CD4-positive, CD25-positive, alpha-beta regulatory T cell (primary cell): ENCODE measurements at places on chromosomes 12 and 14. TPM values are rescaled to one million over a fixed set of nuclear protein-coding genes. Genes with fewer than 3 reads are reported as not detected.

DNA sequence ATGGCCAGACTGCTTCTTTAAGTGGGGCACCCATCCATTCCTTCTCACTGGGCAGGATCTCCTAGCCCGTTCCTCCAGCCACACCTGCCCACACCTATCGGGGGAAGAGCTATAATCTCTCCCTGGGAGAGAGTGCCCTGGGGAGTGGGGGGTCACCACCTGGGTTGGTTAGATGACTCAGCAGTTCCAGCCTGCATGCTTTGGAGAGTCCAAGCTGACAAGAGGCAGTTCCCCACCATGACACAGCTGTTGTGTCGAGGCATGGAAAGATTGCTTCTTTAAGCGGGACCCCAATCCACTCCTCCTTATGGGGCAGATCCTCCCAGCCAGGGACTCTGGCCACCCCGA, 52.6 kb upstream of the PPFIA2 start:
- no peak for DNase-seq
- H3K27me3 ChIP-seq = no peaks in the 10 kb centered on the region
- H3K4me1 ChIP-seq = no peaks in the 10 kb centered on the region
- H3K36me3 ChIP-seq = no peaks in the 10 kb centered on the region
- no peak overlapping the region for H3K27ac ChIP-seq

CCDC38 gene
- total RNA-seq = not detected

REP15 gene
- not detected for total RNA-seq

IQSEC3 gene
- 0.05 TPM for total RNA-seq

A2ML1 gene
- total RNA-seq = not detected

DNA sequence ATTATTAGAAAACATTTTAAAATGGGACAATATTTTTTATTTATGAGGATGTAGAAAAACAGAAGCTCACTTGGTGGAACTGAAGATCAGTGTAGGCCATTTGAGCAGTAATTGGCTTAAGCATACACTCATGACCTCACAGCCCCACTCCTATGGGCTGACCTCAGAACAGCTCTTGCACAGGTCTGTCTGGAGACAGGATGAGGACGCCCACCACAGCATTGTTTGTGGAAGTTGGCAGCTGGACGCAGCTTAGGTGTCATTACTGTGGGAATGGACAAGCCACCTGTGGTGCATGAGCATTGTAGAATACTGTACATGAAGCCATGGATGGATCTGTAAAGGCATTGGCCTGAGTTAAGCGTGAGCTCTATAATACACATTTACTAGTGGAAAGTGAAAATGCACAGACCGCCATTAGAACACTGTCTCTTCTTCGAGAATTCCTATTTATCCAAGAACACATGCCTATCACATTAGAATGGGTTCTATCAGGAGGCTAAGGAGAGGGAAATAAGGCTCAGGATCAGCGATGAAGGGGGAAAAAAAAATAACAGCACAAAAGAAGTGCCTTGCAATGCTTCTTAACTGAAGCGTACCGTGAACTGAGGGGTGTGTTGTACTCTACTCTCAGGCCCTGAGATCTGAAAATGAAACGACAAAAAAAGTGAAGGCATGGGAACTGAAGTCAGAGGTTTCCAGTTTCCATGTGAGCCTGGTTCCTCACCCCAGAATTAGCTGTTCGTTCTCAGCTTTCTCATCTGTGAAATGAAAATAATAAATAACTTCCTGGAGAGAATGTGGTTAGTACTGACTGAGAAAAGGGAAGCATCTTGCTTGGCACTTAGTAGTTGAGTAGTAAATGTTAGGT, 33.6 kb downstream of the KCNA1 start:
- DNase-seq = no peak
- H3K4me1 ChIP-seq = no peaks in the 10 kb centered on the region

DNA sequence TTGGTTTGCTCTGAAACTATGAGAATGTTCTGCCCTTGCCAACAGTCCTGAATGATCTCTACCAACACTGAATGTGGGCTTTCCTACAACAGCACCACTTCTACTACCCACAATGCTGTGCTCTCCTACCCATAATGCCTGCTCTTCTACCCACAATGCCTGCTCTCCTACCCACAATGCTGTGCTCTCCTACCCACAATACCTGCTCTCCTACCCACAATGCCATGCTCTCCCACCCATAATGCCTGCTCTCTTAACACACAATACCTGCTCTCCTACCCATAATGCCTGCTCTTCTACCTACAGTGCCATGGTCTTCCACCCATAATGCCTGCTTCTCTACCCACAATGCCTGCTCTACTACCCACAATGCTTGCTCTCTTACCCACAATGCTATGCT, 92.3 kb downstream of the KCNK13 start:
- H3K27me3 ChIP-seq = peaks cover 5% of the 10 kb centered on the region
- H3K4me3 ChIP-seq = no peak overlapping the region
- H3K36me3 ChIP-seq = no peaks in the 10 kb centered on the region
- DNase-seq = no peak
- no peaks in the 10 kb centered on the region for H3K4me1 ChIP-seq

TEX52 gene
- total RNA-seq = not detected

MDGA2 gene
- not detected for total RNA-seq

- H3K27ac ChIP-seq = no peak overlapping the region
- H3K27me3 ChIP-seq = no peaks in the 10 kb centered on the region
- H3K4me1 ChIP-seq = no peaks in the 10 kb centered on the region
- no peak overlapping the region for H3K4me3 ChIP-seq
Measured at GRCh38 chr14:68544081-68544892, 248.6 kb downstream of the ZFP36L1 start.

DNA sequence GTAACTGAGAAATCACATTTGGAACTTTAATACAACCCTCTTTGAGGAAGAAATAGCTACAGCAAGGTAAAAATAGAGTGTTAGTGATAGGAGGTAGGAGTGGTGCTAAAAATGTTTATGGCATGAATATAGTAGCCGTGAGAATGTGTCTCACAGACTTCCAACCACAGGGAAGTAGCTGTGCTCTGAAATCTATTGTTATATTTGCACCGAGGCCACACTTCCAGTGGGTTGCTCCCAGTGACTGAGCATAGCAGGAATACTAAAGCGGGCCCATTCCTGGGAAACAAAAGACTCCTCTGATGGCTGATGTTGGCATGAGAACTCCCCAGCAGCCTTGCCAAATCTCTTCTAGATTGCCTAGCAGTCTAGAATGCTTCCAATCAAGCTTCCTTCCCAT, 174.1 kb upstream of the PLXNC1 start:
- no peak overlapping the region for H3K4me3 ChIP-seq
- DNase-seq = no peak
- H3K27ac ChIP-seq = no peak overlapping the region
- no peaks in the 10 kb centered on the region for H3K4me1 ChIP-seq

DNA sequence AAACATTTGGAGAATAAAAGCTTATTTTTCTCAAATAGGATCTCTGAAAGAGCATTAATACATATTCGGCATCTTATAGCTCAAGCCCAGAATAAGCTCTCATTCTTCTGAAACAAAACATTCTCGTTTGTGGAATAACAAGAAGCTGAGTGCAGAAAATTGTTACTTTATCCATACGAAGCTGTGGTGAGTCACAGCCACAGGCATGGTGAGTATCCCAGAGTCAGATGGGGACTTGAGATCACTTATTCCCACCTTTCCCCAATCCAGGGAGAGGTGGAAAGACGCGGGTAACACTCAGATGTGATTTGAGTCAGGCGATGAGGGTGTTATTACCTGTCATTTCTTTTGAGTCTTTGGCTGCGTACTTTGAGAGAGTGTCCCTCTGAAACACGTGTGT, 214.6 kb upstream of the TMEM132C start:
- H3K4me3 ChIP-seq = no peak overlapping the region
- H3K4me1 ChIP-seq = no peaks in the 10 kb centered on the region
- no peaks in the 10 kb centered on the region for H3K27me3 ChIP-seq

GPR65 gene
- 12.3 TPM for total RNA-seq

DNA sequence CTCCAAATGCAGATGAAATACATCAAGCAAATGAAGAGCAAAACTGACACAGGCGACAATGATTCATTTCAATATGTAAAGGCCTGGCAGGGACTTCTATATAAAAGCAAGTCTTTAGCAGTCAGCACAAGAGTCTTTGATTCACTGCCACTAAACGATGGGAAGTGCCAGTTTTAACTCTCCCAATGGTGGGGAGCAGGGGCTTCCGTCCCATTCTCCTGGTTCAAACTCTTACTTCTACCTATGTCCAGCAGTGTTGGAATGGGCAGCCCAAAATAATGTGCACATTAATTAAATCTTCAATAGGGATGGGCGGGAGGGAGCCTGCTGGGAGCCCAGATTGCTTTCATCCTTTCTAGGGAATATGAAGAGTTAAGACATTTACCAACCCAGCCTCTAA, 97.5 kb upstream of the MDM1 start:
- no peak overlapping the region for H3K27ac ChIP-seq
- DNase-seq = no peak
- H3K4me1 ChIP-seq = no peaks in the 10 kb centered on the region
- no peak overlapping the region for H3K4me3 ChIP-seq

DNA sequence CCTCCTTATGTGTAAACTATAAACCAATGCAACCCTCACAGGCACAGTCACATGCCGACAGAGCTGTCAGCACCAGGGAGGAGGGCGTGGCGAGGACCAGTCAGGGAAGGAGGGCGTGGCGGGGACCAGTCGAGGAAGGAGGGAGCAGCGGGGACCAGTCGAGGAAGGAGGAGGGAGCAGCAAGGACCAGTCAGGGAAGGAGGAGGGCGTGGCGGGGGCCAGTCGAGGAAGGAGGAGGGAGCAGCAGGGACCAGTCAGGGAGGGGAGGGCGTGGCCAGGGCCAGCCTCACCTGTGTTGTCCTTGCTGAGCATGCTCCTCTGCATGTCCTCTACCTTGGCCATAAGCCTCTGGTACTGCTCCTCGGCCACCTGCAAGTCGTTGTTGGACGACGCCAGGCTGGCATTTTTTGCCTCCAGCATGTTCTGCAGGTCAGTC, 24.2 kb downstream of the GOLGA3 start:
- H3K4me3 ChIP-seq = no peak overlapping the region
- no peaks in the 10 kb centered on the region for H3K27me3 ChIP-seq
- H3K27ac ChIP-seq = no peak overlapping the region
- H3K36me3 ChIP-seq = peaks cover 70% of the 10 kb centered on the region

DNA sequence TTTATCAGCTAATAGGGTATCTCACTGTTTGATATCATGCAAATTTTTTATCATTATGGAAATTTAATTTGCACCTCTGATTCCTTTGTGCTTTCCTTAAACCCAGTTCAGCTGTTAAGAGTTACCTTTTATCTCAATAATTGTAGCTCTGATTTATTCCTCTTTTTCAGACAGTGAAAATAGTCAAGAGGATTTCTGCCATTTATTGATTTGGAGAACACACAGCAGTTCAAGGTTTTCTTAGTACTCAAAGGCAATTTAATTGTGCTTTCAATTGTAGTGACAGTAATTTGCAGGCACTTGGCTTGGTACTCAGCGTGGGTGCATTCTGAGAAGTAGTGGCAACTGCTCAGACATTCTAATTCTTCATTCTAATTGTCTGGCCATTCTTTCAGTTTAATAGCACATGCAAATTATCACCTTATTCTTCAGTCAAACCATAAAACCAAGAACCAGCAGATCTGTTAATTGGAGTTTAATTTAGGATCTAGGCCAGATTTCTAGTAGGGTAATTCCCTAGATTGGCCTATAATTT, 709.3 kb downstream of the RPS29 start:
- H3K27ac ChIP-seq = no peak overlapping the region
- no peaks in the 10 kb centered on the region for H3K27me3 ChIP-seq
- H3K4me3 ChIP-seq = no peak overlapping the region
- DNase-seq = no peak
- no peaks in the 10 kb centered on the region for H3K4me1 ChIP-seq

WNT1 gene
- 0.62 TPM for total RNA-seq

- no peak overlapping the region for H3K27ac ChIP-seq
- H3K4me1 ChIP-seq = no peaks in the 10 kb centered on the region
- DNase-seq = no peak
- H3K36me3 ChIP-seq = peaks cover 12% of the 10 kb centered on the region
- H3K27me3 ChIP-seq = no peaks in the 10 kb centered on the region
Measured at GRCh38 chr14:70753518-70753953, 55.8 kb downstream of the MAP3K9 start.

IL31 gene
- total RNA-seq = not detected

MYF5 gene
- not detected for total RNA-seq

TBC1D30 gene
- total RNA-seq = 0.12 TPM

DNA sequence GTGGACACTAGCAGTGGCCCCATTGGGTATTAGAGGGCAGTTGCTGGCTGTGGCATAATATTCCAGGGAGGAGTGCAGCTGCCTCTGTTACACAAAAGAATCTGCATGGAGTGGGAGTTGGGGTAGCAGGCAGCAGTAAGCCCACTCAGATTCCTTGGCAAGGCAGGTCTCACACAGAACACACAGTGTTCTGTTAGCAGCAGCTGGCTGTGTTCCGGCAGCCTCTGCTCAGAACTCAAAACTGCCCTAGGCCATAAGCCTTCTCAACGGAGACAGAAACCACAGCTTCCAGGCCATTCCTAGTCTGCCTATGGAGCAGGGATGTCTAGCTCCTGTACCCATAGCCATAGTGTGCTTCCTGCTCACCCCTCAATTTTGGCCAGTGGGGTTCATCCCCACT, 1085.4 kb downstream of the SLC6A15 start:
- DNase-seq = no peak
- H3K27ac ChIP-seq = no peak overlapping the region
- H3K4me1 ChIP-seq = no peaks in the 10 kb centered on the region

GRCh38 chr12:131449027-131449426, 261.9 kb upstream of the SFSWAP start:
- DNase-seq = no peak
- no peaks in the 10 kb centered on the region for H3K27me3 ChIP-seq
- H3K4me3 ChIP-seq = no peak overlapping the region

DNA sequence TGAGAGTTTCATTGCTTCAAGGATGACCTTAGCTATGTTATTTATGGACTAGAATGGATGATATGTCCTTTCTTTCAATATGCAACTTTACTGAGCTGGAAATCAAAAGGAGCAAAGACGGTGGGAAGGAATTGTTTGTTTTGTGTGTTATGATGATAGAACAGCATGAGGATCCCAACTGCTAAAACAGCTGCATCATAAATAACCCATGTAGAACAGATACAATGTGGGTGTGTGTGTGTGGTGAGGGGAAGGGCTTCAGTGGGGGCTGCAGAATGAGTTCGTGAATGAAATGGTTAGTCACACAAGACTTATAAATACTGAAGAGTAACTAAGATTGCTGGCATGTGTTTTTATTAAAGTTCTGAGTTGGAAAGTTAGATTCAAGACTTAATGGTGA, 80.1 kb downstream of the DACT1 start:
- H3K27ac ChIP-seq = no peak overlapping the region
- H3K4me3 ChIP-seq = no peak overlapping the region
- no peak for DNase-seq
- no peaks in the 10 kb centered on the region for H3K27me3 ChIP-seq

GRCh38 chr12:119730381-119730780, 62.4 kb downstream of the PRKAB1 start:
- H3K4me1 ChIP-seq = no peaks in the 10 kb centered on the region
- no peak for DNase-seq
- no peaks in the 10 kb centered on the region for H3K27me3 ChIP-seq
- H3K36me3 ChIP-seq = peaks cover 4% of the 10 kb centered on the region

CRIP2 gene
- 37.1 TPM for total RNA-seq

- H3K4me3 ChIP-seq = no peak overlapping the region
- H3K27ac ChIP-seq = no peak overlapping the region
- no peaks in the 10 kb centered on the region for H3K27me3 ChIP-seq
Measured at GRCh38 chr12:124184456-124184855, 110.4 kb upstream of the RFLNA start.

- no peak overlapping the region for H3K4me3 ChIP-seq
- H3K36me3 ChIP-seq = no peaks in the 10 kb centered on the region
- H3K27ac ChIP-seq = no peak overlapping the region
- no peaks in the 10 kb centered on the region for H3K27me3 ChIP-seq
- H3K4me1 ChIP-seq = no peaks in the 10 kb centered on the region
- no peak for DNase-seq
Measured at GRCh38 chr12:42757624-42758119, 168.1 kb upstream of the PRICKLE1 start.
